Stimulated activated CD8-positive, alpha-beta memory T cell treated with anti-CD3 and anti-CD28 coated beads, Interleukin-7, amount 100 ng/mL, for 1 hour (primary cell): ENCODE measurements at places on chromosomes 2 and 18.

DNA sequence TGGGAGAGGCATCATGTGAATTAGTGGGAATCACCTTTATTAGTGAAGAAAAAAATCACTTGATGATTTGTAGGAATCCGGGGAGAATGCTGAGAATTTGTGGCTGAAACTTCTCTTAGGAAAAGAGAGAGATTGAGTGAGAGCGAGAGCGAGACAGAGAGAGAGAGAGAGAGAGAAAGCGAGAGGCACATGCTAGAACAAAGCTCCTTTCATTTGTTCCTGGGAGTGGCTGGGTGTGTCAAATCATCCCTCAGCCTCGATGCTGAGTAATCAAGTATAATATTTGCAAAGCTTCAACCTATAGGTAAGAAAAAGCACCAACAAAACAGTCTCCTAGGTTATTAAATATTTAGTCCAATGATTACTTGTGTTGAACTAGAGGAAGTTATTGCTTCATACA is 4.4 kb upstream of the SERPINB5 start:
- no peak for DNase-seq

DNA sequence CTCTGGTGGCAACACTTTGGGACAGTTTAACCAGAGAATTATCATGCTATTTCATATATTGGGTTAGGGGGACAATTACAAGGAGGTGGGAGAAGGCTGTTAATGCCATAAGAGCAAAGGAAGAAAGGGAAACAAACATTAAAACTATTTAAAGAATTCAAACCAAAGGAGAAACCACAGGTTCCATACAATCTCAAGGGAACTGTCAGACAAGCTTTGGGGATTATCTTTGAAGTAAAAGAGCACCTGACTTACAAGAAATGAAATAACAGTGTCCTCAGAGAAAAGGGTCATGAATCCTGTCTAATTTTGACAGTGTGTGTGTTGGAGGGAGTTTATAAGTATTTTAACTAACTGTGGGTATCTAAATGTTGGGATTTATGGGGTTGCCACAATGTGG is 44.4 kb downstream of the CERS6 start:
- DNase-seq = no peak

GRCh38 chr18:41072946-41073345 is 882.1 kb upstream of the PIK3C3 start:
- DNase-seq = no peak

DNA sequence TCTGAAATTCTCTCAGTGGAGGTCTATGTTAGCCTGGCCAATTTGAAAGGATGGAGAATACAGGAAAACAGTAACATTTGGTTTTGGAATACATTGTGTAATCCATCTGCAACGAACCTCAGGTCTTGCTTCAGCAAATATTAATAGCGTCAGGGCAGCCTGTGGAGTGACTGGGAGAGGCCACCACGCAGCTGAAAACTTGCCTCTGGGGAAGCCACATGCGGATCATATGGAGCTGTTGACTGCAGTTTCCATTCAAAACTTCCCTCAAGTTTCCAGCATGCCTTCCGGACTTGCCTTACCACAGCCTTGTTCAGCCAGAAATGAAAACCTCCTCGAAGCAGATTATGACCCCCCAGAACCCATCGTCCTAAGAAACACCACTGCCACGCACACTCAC is 25.7 kb downstream of the BCL11A start:
- DNase-seq = no peak

DNA sequence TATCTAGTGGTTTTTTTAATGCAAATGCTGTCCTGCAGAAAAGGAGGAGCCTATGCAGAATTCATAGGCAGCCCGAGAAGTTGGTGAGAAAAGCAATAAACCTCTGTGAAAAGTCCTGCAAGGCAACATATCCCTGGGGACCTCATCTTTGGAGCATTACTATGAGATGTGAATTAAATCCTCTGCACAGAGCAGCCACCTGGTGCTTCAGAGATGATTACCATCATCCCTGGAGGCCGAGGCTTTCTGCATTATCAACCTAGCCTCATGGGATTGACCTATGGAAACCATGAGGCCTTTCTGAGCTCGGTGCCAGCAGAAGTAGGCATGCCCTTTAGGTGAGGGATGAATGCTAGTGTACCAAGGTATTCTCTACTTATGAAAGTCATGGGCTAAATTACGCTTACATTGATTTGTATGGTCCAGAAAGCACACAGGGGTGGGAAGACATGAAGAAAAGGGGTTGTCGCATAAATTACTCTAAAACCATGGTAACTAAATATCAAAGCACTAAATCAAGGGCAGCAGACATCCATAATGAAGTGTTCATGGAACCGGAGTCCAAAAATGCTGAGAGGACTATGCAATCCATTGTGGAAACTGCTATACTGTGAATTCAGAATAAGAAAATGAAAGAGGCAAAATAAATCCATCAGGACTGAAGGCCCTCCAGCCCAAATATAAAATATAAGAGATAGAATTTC is 623.5 kb upstream of the DDX18 start:
- DNase-seq = no peak
